ENCODE measurements at places on chromosomes 12 and 14.

- no peak for DNase-seq
Observed at GRCh38 chr12:31263661-31264060, 62.3 kb downstream of the SINHCAF start.

GRCh38 chr12:131946757-131947156 is 3.0 kb upstream of the EP400 start:
- no peak for DNase-seq

GRCh38 chr14:63991833-63992232 is 139.0 kb downstream of the SYNE2 start:
- DNase-seq = no peak

DNA sequence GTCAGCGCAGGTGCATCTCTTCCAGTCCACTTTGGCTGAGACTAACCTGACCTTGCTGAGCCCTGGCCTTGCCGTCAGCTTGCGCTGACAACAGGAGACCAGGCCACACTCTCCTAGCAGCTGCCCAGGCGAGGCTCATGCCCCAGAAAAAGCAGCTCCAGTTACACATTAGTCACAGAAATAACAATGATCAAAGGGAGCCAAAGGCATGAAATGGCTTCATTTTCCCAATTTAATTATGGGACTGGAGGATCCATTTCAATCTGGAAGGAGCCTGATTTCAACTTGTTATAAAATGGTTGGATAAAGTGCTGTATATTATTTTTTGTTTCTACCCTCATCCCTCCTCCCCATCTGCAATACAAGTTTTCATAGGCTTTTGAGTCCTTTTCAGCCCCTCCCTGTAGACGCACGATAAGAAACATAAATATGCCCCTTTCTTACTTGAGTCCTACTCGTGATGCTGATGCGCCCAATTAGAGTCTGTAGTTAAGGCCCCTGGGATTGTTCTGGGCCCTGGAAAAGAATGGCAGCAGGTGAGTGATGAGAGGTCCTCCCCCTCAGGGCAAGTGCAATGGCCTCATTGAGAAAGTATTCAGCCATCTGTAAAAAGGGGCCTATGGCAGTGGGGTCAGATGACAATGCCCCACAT is 376.0 kb downstream of the C12orf75 start:
- DNase-seq = no peak

- DNase-seq = peak; percentile 13
Observed at GRCh38 chr12:104520242-104520900, 63.6 kb downstream of the CHST11 start.

DNA sequence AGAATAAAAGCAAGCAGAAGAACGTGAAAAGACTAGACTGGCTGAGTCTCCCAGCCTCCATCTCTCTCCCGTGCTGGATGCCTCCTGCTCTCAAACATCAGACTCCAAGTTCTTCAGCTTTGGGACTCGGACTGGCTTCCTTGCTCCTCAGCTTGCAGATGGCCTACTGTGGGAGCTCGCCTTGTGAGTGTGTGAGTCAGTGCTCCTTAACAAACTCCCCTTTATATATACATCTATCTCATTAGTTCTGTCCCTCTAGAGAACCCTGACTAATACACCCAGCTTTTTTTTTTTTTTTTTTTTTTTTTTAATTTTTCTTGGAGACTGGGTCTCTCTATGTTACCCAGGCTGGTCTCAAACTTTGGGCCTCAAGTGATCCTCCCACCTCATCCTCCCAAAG is 46.9 kb downstream of the ACTN1 start:
- DNase-seq = no peak

- DNase-seq = no peak
Observed at GRCh38 chr12:107748472-107748871, 12.5 kb downstream of the PRDM4 start.

DNA sequence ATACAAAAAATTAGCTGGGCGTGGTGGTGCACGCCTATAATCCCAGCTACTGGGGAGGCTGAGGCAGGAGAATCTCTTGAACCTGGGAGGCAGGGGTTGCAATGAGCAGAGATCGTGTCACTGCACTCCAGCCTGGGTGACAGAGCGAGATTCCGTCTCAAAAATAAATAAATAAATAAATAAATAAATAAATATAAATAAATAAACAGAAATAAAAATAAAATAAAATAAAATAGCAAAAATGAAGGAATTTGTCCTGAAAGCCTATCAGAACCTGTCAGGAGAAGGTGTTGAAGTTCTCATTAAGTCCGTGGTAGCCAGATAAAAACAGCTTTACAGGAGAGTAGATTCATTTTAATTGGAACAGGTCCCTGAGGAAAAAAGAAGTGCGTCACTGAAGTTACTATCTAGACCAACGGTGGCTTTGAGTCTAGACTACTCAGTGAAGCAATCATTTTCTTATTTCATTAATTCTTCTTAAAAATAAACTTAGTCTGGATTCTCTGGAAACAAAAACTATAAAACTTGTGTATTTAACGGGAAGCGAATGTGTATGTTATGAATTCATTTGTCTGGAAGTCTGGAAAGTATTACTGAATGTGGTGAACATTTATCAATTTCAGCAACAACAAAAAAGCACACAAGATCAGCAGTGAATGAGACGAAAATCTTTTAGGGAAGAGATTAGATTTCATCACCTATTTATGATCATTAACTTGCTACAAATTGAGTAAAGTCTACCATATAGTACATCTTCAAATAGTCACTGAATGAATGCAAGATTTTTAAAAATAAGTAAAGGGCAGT is 248.5 kb upstream of the PDE3A start:
- no peak for DNase-seq

- no peak for DNase-seq
Observed at GRCh38 chr14:74480046-74480445, 13.1 kb downstream of the NPC2 start.

DNA sequence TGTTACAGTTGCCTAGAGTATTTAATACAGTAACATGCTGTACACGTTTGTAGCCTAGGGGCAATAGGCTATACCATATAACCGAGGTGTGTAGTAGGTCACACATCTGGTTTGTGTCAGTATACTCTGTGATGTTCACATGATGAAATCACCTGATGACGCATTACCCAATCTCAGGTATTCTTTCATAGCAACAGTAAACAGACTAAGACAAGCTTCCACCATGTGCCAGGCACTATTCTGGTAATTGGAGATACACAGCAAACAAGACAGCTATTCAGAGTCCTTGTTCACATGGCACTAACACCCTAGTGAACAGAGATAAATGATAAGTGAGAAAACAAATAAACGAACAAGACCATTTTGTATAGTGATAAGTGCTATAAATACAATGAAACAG is 3.8 kb upstream of the PDE3A start:
- DNase-seq = no peak

- no peak for DNase-seq
Observed at GRCh38 chr14:75184492-75184891, 8.1 kb upstream of the TMED10 start.

DNA sequence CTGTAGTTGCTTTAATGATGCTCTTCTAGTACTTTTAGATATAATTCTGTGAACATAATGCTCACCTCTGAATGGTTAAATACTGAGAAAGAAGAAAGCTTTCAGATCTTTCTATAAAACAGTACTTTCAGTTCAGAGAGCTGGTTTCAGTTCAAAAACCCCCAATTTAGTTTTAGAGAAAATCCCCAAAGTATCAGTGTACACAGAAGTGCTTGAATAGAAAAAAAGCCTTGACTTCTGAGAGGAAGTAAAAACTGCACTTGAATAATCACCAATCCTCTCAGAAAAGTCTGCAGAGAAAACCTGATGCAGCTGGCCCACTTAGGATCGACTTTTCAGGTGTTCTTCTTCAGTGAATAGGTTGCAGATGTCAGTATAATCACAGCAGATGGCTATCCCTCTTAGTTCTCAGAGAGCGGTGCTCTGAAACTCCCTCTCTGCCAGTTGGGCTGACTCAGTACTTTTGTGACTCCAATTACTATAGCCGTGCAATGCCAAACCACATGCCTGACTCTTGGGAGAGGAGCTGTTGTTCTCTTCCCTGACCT is 616.3 kb downstream of the LRFN5 start:
- peak; percentile 99 for DNase-seq

- DNase-seq = no peak
Observed at GRCh38 chr12:26523708-26524150, 309.3 kb downstream of the ITPR2 start.

GRCh38 chr12:89878950-89879349 is 170.3 kb upstream of the ATP2B1 start:
- DNase-seq = no peak

DNA sequence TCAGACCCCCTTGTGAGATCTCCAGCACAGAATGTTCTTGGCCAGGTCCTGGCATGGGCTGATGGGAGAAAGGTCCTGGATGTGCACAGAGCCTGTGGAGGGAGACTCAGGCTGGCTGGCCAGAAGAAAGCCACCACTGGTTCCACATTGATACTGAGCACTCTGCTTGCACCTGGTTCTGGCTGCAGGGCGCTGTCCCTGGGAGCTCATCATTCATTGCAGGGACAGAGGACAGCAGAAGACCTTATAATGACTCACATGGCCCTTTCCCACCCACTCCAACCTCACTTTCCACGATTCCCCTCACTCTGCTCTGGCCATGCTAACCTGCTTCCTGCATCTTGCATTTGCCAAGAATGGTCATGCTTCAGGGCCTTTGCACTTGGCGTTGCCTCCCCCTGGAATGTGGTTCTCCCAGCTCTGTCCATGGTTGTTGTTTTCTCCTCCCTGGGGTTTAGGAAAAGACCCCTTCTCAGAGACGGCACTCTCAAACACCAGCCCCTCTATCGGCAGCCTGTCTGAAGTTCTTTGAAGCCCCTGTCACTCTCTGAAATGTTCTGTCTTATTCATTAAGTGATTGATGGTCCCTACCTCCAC is 10.3 kb downstream of the KRT7 start:
- DNase-seq = no peak

- DNase-seq = peak; percentile 98
Observed at GRCh38 chr12:12333407-12334366, 16.4 kb downstream of the MANSC1 start.

- DNase-seq = no peak
Observed at GRCh38 chr12:119630962-119631550, 36.9 kb upstream of the PRKAB1 start.

DNA sequence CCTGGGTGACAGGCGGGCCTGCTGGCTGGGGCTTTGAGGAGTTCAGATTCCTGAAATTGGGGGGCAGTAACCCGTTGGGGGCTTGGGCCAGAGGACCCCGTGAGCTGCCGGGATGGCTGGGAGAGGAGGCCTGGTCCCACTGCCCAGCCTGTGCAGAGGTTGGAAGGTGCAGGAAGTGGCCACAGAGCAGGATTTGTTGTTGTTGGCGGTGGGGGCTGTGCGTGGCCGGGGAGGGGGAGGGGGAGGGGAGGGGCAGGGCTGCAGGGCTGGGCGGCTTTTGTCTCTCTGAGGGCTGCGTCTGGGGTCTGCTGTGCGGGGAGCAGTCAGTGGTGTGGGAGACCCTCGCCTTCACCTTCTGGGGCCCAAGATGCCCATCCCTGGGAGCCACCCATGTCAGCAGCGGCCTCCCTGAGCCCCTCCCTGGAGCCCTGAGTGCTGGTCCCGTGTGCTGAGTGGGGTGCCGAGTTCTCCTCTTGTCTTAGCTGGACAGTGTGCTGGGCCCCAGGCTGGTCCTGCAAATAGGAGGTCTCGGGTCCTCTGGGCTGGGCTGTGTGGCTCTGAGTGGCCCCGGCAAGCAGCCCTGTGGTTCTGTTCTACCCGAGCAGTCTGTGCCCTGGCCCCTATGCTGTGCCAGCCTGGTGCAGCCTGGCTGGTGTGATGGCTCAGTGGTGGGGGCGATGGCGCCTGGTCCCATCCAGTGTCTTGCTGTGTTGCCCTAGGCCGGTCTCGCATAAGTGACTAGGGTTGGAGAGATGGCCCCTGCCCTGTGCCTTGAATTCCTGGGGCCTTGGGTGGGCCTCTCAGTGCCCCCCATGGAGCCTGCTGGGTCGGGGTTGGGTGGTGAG is 10.3 kb downstream of the KIF26A start:
- DNase-seq = no peak

- no peak for DNase-seq
Observed at GRCh38 chr14:36214476-36215216, 38.1 kb upstream of the PTCSC3 start.

GRCh38 chr12:31650918-31651317 is 8.6 kb upstream of the ETFBKMT start:
- DNase-seq = no peak

DNA sequence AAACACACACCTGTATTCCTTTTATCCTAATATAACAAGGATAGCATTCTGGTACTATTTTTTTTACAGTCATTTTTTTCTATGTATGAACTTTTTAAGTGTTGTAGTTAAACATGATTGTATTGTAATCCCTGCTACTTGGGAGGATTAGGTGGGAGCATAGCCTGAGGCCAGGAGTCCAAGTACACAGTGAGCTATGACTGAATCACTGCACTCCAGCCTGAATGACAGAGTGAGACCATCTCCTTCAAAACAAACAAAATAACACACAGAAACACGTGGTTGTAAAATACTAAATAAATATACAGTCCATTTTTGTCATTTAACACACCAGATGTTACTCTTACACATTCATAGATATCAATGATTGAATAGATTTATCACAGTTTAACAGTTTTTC is 56.9 kb downstream of the MAP4K5 start:
- no peak for DNase-seq

DNA sequence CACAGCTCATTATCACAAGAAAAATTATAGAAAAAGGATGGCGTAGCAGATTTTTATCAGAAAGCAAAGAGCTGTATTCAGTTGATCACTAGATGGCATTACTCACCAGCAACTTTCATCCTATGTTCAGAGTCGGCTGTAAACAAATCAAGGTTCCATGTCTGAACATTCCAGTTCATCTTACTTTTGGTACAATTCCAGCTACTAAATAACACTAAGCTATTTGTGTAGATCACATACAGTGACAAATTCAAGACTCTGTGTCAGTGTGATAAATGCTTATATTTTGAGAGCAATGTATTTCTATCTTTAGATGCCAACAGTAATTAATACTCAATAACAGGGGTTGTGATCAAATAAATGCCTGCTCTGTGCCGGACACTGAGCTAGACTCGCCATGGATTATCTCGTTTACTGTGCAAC is 30.1 kb downstream of the NRDE2 start:
- DNase-seq = peak; percentile 65

- DNase-seq = no peak
Observed at GRCh38 chr12:43812926-43813325, 6.8 kb upstream of the TWF1 start.

DNA sequence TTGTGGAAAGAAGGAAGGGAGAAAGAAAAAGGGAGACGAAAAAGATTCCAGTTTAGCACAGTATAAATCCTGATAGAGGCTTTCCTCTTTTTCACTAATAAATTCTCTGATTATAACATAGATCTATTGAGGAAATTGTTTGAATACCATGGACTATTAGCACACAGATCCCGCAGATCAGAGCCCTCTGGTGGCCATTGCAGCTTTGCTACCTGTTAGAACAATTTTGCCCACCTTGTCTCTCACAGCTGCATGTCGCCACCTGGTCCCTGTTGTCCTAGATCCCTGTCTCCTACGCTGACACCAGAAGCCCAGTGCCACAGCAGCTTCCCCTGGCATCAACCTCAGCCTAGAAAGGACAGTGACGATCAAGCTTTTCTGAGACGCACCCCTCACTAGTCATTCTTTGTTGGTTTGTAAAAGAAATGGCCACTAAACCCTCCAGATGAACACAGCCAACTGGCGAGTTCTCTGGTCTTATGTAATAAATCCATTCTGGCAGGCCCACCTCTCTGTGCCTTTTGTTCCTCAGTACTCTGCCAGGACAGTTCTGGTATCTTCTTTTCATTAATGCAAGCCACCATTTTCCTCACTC is 9.9 kb downstream of the GPHB5 start:
- DNase-seq = peak; percentile 62

- DNase-seq = no peak
Observed at GRCh38 chr14:104253223-104253822, 114.9 kb downstream of the KIF26A start.
